ENCODE measurements at places on chromosomes 2 and 18.

DNA sequence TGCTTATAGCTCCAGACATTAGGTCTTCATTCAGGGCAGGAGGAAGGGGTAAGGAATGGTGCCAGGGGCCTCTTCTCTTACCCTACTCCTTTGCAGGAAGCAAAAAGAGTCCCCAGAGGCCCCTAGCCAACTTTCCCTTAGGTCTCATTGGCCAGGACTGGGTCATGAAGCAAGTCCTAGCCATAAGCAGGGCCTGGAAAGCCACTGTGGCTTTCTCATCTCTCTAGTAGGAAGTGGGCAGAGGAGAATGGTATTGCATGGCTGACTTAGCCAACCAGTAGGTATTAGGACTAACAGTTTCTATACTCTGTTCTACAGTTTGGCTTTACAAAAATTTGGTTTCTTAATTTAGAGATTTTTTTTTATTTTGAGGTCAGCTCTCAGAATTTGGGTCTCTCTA, 4.8 kb downstream of the FAM228A start:
- no peak for DNase-seq

DNA sequence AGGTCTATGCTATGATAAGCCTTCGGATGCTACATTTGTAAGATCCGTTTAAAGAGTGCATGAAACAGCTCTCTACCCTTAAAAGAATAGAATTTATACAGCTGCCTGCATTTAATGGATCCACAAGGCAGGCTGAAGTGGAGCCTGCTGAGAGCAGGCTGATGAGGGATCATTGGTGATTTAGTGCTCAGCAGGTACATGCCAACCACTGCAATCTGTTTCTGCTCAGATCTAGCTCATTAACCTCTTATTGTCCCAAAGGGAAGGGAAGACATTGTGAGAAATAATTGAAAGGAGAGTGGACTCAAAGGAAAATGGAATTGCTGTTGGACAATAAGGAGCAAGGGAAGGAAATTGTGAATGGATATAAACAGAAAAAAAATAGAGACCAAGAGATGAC, 822.6 kb downstream of the TRIB2 start:
- no peak for DNase-seq

DNA sequence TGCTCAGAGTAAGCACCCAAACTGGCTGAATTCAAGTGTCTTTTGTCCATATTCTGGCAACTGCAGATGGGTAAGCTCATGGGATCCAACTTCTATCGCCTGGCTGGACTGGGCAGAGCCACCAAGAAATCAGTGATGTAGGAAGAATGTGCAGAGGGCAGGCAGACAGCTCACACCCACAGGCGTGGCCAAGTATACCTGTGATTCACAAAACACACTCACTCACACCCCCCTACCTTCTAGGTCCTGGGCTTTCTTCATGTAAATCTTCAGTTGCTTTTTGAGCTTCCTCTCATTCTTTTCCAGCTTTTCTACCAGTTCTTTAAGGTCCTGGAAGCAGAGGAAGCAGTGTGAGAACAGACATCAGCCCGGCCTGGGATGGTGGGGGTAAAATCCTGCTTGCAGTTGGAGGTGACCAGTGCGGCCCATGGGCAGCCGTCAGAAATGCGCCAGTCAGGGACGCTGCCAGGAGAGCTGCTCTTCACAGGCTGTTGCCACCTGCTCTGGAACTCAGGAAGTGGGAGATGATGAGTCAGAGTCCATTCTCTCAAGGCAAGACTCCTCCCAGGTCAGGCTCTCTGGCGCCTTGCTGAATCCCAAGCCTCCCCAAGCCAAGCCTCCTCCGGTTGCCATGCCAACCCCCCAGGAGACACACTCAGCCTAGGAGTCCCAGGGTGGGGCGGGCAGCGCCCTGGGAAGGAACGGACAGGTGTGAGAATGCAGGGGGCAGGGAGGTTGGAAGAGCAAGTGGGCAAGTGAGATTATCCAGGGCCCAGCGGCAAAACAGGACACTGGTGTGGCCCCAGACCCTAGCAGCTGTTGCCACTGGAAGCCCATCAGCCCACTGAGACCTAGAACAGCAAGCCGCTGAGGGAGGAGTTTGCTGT, 36.2 kb upstream of the ACAA2 start:
- no peak for DNase-seq

GRCh38 chr2:37706334-37707183, 35.1 kb upstream of the CDC42EP3 start:
- DNase-seq = no peak

- DNase-seq = no peak
These were observed 3.1 kb upstream of the KYNU start for GRCh38 chr2:142874293-142874814.

DNA sequence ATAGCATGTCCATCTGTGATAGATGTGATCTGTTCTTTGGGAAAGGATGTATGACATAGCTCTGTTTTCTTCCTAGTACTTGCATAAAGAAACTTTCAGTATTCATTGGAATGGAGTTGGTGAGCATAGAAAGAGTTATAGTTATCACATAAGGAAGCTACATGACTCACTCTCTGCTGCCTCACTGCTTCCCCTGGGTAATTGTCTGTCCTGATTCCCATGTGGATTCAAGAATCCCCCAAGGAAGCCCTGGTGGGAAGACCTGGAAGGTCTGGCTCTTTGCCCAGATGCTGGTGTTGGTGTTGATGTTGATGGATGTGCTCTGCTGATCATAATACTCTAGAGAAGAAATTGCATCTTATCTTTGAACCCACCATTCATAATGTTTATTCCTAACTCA, 60.6 kb downstream of the PTPN4 start:
- DNase-seq = no peak

DNA sequence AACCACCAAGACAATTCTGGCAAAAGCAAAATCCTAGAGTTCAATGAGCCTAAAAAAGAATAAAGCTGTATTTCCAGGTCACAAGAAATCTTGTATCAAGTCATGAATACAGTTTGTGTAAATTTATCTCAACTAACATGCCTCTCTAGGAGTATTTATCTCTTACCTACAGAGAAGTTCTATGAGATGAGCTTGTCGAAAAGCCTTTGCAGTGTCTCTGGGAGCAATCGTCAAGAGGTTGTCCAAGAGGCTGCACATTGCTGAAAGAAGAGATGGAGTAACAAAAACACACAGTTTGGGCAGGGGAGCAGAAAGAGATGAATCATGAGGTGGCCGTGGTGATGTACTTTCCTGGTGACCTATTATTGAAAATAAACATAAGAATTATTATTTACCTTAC, 112.0 kb upstream of the CD226 start:
- no peak for DNase-seq

GRCh38 chr2:111121028-111121827, 514 bp downstream of the BCL2L11 start:
- peak; percentile 28 for DNase-seq

GRCh38 chr2:205758051-205758450, 75.8 kb downstream of the NRP2 start:
- no peak for DNase-seq

- DNase-seq = no peak
These were observed 38.9 kb downstream of the DNMT3A start for GRCh38 chr2:25302758-25303375.

DNA sequence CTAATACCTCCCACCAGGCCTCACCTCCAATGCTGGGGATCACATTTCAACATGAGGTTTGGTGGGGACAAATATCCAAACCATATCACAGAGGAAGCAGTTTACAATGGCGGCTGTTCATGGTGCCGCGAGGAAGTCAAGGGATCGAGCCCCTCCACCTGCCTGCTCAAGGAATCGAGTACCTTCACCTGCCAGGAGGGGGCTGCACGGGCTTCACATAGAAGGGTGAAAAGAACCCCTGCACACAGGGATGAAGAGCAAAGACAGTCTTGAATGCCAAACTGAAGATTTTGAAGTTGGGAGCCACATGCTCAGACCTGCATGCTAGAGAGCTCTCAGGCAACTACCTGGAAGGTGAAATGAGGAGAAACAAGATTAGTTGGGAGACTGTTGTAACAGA, 110.3 kb downstream of the KCNF1 start:
- DNase-seq = no peak

DNA sequence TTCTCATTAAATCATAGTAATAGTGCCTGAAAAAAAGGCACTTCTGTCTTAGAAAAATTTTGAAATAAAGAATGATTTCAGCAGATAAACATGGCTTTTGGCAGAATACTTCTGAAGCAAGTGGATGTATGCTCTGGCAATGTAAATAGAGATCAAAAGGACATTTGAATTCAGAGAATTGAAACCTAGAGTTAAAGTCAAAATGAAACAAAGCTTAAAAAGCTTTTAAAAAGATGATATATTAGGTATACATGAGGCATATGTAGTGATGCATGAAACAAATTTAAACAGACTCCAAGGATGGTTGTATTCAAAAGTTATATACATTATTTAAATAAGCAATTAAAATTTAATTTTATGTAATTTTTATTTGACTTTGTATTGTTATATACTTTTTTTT, 1344.5 kb upstream of the TMEFF2 start:
- no peak for DNase-seq

DNA sequence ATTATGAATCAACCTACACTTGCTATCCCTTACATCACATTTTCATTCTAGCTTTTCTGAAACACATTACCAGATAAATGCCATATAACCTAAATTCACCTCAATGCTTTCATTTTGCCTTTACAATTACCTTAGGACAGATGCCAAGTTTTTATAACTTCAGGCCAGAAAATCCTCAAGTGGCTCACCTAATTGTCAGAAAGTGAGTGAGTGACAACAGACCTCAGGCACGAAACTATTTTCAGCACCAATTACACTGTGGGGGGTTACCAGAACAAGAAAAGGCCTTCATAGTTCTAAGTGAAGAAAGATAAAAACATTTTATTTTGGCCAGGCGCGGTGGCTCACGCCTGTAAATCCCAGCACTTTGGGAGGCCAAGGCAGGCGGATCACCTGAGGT, 52.3 kb upstream of the ST8SIA5 start:
- no peak for DNase-seq

GRCh38 chr2:161136696-161137324, 23.4 kb upstream of the TANK start:
- no peak for DNase-seq

- no peak for DNase-seq
These were observed 105.4 kb upstream of the FAM110C start for GRCh38 chr2:151553-152334.

- DNase-seq = no peak
These were observed 2.2 kb downstream of the IMPACT start for GRCh38 chr18:24428709-24429108.

- DNase-seq = no peak
These were observed 382.3 kb downstream of the FIGN start for GRCh38 chr2:163353551-163353950.

DNA sequence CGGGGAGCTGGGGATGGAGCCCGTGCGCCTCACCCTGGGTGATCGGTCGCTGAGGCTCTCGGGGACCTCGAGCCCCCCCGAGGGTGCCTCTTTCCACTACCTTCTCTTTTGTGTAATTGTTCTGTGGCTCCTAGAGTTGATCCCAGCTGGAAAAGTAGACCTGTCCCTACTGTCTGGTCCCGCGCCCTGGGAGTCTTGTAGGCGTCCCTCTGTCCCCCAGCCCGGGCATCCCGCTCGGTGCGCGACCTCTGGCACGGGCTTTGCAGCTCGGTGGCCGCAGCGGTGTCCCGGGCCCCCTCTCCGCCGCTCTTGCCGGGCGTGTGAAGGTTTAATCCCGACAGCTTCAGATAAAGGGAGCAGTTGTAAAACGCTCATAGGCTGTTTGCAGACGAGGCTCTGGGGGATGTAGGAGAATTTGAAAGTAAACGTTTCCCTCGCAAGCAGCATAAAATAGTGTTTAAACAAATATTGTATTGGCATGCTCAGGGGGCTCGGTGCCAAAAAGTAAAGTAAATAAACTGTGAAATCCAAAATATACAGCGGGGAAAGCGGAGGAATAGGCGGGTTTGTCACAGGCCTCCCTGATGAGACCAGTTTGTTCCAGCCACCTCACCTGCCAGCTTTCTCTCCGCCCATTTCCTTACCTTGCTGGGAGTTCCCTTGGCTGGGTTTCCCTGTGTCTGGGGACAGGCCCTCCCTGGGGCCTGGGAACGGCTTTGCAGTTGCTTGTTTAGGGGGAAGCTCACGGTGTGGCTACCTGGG, 1.9 kb downstream of the GLI2 start:
- no peak for DNase-seq

DNA sequence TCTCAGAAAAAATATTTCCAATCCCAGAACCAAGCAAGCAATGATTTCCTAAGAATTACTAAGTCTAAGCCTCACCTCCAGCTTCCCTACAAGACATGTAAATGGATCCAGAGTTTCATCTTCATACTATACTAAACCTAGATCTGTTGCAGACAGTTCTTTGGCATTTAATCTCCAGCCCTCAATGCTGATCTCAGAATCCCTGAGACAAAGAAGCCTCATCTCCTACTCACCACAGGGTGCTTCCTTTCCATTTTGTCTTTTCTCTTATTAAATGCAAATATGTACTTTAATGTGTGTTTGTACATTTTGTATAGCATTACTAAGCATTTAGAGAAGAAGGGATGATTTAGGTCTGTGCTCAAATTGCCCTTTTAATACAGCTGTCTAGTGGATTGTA, 954.9 kb downstream of the TDRD15 start:
- DNase-seq = no peak

GRCh38 chr2:35591886-35592285, 763.7 kb upstream of the CRIM1 start:
- DNase-seq = no peak

- no peak for DNase-seq
These were observed 173.5 kb downstream of the UBE2E3 start for GRCh38 chr2:181153886-181154285.

DNA sequence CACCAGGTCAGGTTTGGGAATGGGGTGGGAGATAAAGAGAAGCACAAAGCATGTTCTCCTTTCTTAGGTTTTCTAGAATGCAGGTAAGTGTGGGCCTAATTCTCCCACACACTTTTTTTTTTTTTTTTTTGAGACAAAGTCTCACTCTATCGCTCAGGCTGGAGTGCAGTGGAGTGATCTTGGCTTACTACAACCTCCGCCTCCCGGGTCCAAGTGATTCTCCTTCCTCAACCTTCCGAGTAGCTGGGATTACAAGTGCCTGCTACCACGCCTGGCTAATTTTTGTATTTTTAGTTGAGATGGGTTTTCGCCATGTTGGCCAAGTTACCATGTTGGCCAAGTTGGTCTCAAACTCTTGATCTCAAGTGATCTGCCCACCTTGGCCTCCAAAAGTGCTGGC, 26.3 kb downstream of the LIPG start:
- no peak for DNase-seq

- no peak for DNase-seq
These were observed 1.3 kb downstream of the LRRTM1 start for GRCh38 chr2:80303006-80303908.

All from HuH-7 (cell line).